Stimulated activated CD4-positive, alpha-beta T cell treated with anti-CD3 and anti-CD28 coated beads, Interleukin-1b, Interleukin-23, amount 100 ng/mL, for 4 hours (primary cell): ENCODE measurements at places on chromosomes 3 and 15.

GRCh38 chr15:58669108-58669507 lies 80.4 kb downstream of the ADAM10 start:
- no peak for DNase-seq

- DNase-seq: no peak
Observed at GRCh38 chr15:64897345-64897985, 14.2 kb upstream of the ANKDD1A start.

DNA sequence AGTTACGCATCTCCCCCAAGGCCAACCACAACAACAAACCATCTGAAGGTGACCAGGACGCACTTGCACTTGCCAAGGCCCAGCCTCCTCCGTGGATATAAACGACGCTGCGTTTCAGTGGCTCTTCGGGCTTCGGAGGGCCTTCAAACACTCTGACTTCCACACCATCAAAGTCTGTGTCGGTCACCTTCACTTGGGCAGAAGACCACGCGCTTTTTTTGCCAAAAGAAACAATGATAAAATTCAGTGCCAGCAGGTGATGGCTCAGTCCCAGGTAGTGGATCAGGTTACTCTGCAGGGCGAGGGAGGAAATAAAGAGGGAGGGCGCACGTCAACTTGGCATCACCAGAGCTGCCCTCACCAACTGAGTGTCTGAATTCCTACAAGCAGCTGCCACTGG lies 63.0 kb downstream of the NCEH1 start:
- DNase-seq: no peak

GRCh38 chr3:194874783-194875182 lies 189.1 kb downstream of the FAM43A start:
- DNase-seq: no peak

DNA sequence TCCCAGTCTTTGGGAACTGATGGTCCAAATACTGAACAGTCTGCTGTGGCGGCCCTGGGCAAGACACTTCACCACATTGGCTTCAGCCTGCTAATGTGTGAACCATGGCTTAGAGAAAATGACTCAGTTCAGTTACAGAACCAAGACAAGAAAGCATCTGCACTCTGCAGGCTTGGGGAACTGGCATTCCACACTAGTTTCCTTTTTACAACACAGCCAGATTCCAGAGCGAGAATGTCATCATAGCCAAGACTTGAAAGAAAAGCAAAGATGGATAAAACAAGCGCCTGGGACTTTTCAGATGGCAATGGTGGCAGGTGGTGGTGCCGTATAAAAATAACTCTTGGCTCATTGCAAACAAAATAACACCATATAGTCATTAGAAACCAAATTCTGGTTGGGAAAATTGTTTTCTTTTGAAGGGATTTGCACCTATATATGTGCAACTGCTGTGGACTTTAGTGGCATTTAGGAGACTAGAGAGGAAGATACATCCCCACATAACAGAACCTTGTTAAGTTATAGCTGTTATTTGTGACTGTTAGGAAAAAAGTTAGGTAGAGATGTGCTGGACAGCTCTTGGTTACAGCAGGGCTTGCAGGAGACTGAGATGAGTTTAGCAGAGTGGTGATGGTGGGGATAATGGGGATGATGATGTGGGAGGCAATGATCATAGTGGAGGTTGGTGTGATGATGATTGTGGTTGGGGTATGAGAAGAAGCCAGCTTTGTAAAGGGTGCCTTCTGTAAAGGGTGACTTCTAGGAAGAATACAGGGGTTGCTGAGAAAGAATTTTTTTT lies 273.6 kb downstream of the THRB start:
- DNase-seq: no peak

DNA sequence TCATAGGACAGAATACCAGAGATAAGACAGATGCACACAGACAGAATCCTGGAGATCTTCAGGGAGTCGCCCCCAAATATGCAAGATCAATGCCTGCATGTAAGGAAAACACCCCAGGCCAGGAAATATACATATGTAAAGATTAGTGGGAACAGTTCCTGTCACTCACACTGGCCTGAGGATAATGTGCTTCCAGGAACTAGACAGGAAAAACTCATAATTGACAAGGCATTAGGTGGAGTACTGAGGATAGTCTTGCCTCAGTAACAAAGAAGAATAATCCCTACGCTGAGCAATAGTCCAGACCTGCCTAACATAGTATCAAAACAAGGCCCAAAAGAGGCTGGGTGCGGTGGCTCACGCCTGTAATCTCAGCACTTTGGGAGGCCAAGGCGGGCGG lies 20.4 kb upstream of the B4GALT4 start:
- DNase-seq: no peak

DNA sequence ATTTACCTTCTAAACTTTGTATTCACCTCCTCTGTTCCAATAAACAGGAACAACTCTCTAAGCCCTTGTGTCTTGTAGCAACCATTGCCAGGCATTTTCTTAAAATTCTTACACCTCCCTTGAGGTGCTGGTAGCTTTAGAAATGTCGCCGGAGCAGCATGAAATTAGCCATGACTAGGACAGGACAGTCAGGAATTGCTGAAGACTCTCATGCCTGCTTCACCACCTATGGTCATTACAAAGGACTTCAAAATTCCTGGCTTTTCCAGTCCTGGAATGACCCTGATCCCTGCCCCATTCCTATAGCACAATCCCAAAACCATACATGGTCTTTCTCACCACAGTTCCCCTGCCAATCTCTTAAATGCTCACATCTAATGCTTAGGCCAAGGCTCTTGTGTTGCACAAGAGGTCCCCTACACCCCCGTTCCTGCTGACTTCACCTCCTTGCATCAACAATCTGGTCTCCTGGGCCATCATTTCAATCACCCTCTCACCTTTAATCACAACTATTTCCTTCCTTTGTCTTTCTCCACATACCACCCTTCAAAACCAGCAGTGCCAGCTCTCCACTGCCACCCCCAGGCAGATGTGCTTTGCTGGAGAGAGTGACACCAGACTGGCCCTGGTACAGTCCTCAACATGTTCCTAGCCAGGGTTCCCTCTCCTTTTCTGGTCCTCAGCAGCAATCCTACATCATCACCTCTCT lies 113.2 kb upstream of the TJP1 start:
- no peak for DNase-seq

- DNase-seq: no peak
Observed at GRCh38 chr15:31478702-31479221, 152.1 kb downstream of the KLF13 start.

DNA sequence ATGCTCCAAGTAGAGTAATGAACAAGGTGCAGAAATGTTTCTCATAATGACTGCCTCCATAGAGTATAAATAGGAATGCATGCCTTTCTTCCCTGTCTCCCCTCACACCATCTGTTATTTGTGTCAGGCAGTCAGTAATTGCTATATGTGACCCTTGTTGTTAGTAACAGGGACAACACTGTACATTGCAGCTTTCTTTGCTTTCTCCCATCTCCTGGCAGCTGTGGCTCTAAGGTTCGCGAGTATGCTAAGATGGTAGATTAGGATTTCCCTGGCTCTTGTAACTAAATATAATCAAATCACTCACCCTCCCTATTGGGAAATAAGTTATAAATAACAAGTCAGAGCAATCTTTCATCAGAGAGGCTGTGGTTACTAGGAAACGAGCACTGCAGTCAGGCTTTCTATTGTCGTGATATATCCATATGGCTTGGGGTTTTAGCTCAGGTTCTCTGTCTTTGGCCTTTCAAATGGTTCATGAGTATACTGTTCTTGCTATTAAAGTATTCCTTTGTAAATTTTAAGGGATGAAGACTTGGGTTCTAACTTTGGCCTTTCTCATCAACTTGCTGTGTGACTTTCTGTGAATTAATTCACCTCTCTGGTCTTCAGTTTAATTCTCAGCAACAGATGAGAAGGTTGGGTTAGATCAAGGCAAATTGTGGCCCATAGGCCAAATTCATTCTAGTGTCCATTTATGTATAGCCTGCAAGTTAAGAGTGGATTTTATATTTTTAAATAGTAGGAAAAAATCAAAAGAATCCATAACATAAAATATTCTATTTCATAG lies 8.1 kb upstream of the MINDY4B start:
- DNase-seq: no peak

DNA sequence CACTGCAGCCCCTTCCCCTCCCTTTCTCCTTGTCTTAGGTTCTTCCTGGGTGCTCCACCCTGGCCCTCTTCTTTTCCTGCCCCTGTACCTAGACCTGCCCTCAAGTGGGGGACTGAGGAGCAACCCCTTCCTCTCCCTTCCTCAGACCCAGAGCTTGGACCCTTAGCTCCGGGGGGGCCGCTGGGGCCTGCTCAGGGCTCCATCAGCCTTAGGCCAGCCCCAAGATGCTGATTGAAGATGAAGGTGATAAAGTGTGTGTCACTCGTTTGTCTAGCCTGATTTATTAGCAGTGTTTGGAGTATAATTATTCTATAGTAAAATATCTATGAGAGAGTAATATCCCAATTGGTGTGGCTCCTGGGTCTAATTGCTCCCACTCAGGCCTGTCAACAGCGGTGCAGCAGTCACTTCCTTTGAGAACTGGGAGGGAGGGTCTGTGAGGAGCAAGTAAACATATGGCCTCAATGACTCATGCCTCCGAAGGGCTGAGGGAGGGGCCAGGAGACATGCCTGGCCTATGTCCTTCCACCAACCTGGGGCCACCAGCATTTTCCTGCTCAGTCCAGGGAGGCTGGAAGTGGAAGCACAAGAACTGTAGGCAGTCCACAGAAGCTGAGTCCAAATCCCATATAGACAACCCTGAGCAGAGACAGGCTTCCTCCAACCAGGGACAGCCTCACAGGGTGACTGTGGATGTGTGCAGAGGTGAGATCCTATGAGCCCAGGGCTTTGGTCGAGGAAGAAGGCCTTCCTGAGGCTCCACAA lies 123.2 kb downstream of the DNAJB8 start:
- no peak for DNase-seq

DNA sequence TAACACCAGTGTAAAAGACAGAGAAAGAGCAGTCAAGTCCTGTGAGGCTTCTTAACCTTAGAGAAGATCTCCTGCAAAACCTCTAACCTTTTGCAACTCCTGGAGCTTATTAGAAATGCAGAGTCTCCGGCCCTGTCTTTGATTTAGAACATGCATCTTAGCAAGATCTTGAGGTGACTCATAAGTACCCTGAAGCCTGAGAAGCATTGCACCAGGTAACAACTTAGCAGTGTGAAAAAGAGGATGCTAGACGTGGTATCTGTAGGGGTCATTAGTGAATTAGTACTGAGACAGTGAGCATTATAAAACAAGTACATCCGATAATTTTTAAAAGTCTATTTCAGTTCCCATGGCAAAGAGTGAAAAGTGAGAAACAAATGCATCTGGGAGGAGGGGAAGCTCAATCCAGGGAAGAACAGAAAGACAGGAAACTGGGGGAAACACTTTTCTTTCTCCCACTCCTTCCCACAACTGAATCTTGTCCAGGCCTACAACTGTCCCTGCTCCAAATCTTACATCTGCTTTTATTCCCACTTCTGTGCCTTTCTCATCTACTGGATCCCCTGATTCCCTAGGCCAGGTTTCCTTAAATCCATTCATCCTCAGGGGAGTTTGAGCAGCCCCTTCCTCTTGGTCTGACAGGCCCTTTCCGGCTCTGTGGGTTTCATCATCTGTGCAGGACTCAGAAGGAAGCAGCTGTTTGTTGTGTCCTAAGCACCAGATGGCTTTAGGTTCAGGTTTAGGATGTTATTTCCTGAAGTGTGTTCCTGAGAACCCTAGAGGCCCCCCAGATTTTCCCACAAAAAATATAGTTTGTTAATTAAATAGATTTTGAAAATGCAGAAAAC lies 128.1 kb upstream of the IL12A start:
- no peak for DNase-seq

DNA sequence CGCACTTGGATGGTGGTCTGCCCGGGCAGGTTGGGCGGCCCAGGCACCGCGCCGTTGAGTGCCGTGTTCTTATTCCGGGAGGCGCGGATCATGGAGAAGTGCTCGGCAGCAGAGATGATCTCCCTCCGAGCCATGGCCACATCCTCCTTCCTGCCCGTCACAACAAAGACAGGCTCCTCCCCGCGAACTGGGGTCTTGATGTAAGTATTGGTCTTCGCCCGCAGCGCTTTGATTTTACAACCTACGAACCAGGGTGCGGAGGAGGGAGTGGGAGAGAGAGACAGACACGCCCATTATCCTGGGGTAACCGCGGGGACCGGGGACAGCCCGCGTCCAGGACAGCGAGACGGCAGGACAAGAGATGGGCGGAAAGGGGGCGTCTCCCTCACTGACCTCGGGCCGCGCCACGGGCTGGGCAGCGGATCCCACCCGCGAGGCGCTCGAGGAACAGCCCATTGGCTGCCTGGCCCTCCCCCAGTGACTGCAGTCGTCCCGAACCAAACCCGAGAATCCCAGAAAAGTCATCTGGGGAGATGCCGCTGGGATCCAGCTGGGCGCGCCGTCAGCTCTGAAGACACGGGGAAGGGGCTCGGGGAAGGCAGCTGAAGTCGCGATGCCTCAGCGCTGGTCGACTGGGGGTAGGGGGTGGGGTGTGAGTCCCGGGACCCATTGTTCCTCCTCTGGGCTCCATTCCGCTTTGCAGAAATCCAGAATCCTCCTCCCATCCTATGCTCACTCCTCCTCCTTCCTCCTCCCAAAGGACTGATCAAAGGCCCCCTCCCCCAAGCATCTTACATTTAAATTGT lies 1.2 kb downstream of the MEX3B start:
- no peak for DNase-seq

DNA sequence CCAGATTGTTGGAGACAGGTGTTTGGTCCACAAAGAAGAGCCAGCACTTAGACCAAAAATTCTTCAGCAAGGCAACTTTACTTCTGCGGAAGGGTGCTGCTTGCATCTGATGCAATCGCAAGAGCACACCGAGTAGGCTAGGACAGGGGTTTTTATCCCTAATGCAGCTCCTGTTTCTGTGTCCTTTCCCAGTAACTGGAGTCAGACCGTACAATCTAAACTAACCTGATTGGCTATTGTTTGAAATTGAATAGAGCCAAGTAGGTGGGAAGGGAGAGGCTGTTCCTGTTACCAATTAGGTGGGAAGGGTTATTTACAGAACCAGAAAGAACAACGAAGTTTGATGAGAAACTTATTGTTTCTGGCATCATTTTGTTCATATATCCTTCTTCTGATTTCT lies 77.6 kb downstream of the CHCHD4 start:
- no peak for DNase-seq

- no peak for DNase-seq
Observed at GRCh38 chr3:141380279-141380678, 12.0 kb downstream of the ZBTB38 start.

GRCh38 chr15:99514306-99514705 lies 51.5 kb upstream of the MEF2A start:
- DNase-seq: no peak

DNA sequence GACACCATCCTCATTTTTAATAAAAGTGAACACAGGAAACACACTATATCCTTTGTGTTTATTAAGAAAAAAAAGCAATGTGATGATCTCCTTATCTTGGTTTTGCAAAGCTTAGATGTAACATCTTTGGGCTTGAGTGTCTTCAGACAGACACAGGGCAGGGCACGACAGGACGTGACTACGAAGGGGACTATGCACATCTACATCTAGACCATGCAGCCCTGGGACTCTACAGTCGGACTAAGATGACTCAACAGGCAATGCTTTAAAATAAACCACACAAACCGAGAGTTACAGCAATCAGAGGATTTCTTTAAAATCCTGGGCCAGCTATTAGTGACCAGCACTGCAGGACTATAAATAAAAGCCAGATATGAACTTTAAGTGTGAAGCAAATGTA lies 22.8 kb upstream of the TM2D3 start:
- no peak for DNase-seq
